ENCODE measurements at places on chromosomes 4 and X. TPM values are rescaled to one million over a fixed set of nuclear protein-coding genes. Genes with fewer than 3 reads are reported as not detected.

DNA sequence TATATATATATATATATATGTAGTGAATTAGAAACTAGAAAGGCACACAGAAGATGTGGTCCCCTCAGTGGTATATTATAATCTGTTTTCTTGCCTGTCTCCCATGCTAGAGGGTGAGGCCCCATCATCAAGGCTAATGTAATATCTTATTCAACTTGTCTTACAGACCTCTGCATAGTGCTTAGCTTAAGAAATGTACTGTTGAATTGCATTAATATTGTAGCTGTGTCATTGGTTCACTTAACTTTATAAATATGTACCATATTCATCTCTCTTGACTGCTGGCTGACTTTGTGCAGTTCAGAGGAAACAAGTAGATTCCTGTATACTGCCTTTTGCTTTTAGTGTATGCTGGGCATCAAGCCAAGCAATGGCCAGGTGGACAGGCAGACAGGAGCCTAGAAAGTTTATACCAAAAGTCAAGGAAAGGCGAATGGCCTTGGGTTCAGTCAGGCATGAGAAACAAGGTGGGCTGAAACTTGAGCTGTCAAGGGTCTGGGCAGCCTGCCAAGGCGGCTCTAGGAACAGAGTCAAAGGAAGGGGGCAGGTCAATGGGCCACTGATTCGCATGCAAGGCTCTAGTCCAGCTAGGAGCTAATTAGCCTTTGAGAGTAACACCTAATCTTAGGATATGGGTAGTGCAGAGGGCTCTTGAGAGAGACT is 78.8 kb upstream of the LEF1 start:
- no peak for DNase-seq

GRCh38 chrX:16148896-16149295 is 18.4 kb upstream of the MAGEB17 start:
- DNase-seq = no peak

GRCh38 chr4:74117024-74117534 is 18.1 kb upstream of the CXCL2 start:
- DNase-seq = peak; percentile 95

DNA sequence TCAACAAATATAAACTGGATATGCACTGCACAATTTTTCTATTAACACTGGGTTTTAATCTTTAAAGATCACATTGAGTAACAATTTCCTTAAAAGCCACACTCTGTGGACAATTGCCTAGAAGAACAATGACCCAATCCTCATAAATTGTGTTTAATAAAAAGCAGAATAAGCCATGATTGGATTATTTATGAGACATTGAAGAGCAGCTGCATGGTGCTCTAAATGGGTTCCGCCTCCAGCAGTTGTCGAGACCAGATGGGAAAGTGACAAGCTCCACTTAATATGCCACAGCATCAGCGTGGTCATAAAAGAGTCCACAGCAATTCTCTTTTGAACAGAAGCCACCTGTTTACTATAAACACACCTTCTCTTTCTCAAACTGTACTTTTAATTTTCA is 635.2 kb upstream of the FRG1 start:
- DNase-seq = no peak

DNA sequence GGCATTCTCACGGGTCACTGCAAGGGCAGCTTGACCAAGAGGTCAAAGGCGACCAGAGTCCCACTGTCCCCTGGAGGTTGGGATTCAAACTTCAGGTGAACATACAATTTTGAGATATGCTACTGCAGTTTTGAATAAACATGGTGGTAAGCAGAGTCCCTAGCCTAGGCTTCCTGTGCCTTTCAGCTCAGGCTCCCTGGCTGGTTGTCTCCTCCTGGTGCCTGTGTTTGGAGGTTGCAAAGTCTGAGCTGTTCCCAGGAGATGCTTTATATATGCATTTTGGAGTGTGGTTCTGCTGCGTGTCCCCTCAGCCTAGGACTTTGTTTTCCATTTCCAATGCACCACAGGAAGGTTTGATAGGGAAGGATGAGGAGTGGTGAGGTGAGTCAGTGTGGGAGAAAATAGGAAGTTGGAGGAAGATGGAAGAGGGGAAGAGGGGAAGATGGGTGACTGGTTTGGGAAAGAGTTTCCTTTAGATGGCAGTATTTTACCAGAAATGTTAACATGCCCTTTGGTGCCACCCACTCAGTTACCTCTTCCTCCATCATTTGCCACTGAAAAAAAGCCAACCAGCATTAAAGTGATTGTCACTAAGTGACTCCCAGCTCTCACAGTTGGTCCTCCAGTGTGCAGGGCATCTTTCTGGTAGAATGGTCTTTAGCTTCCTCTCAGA is 211.7 kb upstream of the AGTR2 start:
- no peak for DNase-seq

GRCh38 chr4:162245051-162245450 is 81.3 kb upstream of the FSTL5 start:
- no peak for DNase-seq

DNA sequence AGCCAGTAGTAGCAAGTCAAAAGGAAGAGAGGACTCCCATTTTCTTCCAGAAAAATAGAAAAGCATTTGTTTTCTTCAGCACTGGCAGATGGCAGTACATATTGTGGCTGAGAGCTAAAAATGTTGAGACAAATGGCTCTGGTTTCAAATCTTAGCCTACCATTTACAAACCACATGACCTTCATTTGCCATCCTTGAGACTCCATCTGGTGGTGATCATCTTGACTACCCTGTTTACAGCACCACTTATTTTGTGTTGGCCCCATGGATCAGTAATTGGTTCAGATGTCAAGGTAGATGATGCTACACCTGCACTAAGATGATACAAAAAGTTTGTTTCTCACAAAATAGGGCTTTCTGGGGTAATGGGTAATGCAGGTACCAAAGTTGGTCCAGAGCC is 951.8 kb upstream of the IGFBP7 start:
- no peak for DNase-seq

- DNase-seq = no peak
Observed at GRCh38 chr4:73540826-73541225, 59.3 kb downstream of the AFM start.

DNA sequence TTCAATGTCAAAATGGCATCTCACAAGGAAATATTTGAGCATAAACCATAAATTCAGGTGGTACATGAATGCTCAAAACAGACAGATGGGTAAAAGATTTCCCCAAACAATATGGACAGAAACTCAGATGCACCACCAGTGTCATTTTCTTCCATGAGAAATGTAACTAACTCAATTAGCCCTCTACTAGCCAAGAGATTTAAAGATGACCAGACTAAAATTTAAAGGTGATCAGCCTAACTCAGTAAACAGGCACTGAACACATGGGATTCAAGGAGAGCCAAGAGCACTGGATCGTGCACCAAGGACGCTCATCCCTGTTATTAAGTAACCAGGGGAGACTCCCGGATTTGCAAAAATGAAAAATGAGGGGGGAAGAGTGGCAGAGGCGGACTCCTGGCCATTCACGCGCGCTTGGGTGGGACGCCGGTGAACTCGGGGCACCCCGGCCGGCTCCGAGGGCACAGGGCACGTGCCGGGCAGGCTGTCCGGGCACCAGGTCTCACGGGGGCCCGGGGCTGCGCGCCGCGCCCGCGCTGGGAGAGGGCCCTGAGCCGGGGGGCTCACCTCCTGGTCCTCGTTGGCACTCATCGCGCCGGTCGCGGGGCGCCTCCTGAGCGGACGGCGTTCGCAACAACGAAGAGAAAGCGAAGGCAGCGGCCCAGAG is 490 bp downstream of the RWDD4 start:
- no peak for DNase-seq

GRCh38 chrX:74133156-74133796 is 170.7 kb upstream of the ZCCHC13 start:
- DNase-seq = peak; percentile 61

ADAMTS3 gene
- 2.0 TPM for polyA plus RNA-seq

SCOC gene
- polyA plus RNA-seq = 39.4 TPM

ADGRG4 gene
- not detected for polyA plus RNA-seq

RBMXL3 gene
- polyA plus RNA-seq = not detected

H2BW2 gene
- 0.40 TPM for polyA plus RNA-seq

RBMX2 gene
- 19.1 TPM for polyA plus RNA-seq

CHRDL1 gene
- polyA plus RNA-seq = 9.2 TPM

SLC30A9 gene
- polyA plus RNA-seq = 56.1 TPM
